ENCODE measurements at places on chromosomes 2 and 18.
A peak's percentile ranks its signal among the peaks of the same experiment; 100 is the strongest.

DNA sequence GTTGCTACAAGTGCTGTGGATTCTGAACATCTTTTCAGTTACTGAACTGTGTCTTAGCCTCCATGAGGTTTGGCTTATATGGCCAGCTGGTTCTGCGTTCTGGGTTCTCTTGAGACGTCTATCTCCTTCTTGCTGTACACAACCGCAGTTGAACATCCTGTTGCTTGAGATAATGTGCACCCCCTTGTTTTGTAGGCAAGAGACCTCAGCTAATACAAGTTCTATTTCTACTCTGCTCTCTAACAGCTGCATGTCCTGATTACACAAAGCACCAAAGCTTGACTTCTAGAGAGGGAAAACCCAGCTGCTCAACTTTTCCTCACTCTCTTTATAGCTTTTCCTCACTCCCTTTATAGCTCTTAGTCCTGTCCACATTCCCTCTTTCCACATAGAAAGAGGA is 176.0 kb downstream of the LTBP1 start:
- DNase-seq = no peak

DNA sequence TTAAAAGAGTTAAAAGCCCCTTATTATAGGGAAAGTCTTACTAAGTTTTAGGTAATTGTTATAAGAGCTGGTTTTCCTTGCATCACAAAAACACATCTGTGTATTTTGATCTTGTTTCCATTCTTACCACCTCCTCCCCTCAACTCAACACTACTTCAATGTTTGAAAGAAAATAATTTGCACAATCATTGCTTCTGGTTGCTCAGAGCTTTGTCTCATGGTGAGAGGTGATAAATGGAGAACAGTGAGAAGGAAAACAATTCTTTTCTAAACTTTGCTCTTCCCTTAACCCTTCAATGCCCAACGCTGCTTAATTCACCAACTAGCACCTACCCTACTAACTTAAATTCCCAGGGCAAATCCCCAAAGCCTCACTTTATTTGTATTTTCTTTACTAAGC is 268.1 kb upstream of the LINC00305 start:
- no peak for DNase-seq

DNA sequence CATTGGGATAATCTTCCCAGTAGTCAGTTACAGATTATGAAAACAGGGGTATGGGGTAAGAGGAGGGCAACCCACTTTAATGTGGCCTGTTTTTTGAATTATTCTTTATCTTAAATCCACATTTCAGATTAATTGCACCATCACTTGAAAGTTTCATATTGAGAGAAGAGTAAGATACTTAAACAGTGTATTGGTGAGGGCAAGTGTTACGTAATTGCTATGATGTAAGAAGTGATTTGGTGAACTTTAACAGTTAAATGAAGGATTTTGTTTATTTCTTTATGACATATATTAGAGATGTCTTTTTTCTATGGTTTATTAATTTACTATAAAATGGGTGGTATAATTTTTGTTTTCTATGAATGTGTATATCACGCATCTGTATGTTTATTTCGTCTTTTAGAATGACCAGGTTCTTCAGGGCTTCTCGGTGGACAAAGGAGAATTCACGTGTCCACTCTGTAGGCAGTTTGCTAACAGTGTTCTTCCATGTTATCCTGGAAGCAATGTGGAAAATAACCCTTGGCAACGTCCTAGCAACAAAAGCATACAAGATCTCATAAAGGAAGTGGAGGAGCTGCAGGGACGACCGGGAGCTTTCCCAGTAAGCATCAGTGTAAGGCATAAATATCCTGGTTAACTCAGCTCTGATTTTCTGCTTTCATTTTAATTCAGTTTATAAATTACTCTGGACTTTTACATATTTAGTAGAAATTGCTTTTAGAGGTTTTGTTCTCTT is 171.2 kb upstream of the MYO3B start:
- no peak for DNase-seq

GRCh38 chr18:27461957-27462356 is 276.8 kb upstream of the CHST9 start:
- no peak for DNase-seq

GRCh38 chr2:217096474-217097225 is 236.8 kb upstream of the TNP1 start:
- DNase-seq = no peak

- no peak for DNase-seq
These were observed 29.6 kb upstream of the MLPH start for GRCh38 chr2:237457388-237457941.

GRCh38 chr2:101736861-101737291 is 39.4 kb downstream of the MAP4K4 start:
- no peak for DNase-seq

DNA sequence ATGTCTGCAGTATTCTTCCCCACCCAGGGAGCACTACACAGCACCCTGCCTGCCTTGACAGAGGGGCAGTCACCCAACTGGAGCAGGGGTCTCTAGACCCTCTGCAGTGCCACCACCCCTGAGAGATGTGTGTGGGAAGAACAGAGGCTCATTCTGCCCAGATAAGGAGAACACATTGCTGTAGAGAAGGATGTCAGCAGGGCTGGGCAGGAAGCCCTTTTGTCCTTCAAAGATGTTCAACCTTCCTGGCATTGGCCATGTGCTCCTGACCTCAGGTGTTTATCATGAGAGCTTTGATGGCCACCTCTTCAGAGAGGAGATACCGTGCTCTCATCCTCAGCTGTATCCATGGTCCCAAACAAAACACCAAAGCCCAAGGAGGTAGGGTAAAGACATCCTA is 4.6 kb upstream of the TEX51 start:
- DNase-seq = no peak

DNA sequence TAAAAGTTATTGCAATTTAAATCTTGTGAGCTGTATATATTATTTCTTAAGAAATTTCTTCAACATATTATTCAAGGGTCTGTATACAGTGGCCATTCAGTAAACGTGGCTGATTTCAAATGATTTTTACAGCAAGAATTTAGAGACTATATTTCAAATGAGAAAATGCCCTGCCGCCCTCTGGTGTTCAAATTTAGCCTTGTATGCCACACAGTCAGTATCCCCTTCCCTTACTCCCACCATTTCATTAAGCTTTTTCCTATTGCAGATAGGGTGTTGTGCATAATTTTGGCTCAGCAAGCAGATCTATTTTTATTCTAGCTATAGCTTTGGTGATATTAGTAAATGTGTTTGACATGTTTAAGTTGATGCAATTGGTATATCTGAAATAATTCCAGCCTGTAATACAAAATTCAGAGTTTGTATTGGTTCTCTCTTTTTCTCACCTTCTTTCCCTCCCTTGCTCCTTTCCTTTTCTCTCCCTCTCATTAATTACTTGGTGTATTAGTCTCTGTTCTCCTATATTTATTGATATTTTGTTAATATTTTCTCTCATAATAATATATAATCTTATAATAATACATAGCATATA is 22.8 kb upstream of the SCN7A start:
- peak; percentile 5 for DNase-seq

DNA sequence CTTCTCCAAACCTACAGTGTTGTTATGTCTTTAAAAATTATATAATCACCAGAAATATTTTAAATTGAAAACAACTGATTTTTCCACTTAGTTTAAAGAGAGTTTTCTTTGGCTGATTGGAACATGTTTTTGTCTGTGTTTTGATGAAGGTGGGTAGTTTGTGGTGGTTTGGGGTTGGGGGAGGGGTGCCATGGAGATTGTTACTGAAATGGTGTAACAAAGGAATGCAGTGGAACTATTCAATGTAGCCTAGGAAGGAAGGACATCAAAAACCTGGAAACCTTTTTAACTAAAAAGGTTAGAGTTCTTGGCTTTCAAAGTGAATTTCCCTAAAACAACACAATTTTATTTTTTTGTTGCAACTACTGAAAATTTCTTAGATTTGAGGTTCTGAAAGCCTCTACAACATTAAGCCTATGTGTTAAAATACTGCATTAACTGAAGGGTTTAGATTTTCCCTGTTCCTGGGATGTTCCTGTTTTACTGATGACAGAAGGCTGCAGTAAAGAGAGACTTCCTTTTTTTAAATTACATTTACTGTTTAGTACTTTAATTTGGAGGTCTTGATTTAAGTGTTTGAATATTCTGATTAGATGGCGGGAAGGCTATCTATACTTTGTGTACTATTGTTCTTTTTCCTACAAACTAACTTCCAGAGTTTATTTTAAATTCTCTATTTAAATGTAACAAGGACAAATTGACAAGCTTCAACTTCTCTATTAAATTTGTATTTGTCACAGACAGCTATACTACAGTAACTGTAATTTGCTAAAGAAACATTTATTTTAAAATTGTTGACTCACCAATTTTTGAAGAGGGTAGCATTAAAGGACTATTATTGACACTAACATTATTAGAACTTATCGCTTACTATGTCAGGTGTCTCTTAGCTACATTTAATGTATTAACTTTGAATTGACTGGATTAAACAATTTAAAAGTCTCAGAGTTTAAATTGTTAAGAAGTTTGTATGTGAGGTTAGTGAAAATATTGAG is 87.7 kb downstream of the LIMS1 start:
- no peak for DNase-seq

DNA sequence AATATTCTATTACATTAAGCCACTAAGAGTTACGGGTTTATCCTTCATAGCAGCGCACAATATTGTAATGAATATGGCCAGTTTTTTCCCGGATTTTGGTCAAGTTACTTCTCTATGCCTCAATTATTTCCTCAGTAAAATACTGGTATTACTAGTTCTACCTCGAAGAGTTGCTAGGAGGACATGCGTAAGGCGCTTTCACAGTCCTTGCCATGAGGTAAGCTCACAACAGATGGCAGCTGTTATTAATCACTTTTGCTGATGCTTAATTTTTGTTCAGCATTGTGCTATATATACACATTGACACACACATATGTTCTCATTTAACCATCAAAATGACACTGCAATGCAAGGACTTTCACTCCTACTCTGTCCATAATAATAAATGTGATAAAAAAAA is 101.5 kb downstream of the SCG2 start:
- no peak for DNase-seq
